ENCODE measurements at places on chromosomes 12 and 14. TPM values are rescaled to one million over a fixed set of nuclear protein-coding genes. Genes with fewer than 3 reads are reported as not detected.

- no peak for DNase-seq
Measured at GRCh38 chr12:67940780-67941243, 48.4 kb upstream of the IFNG-AS1 start.

- DNase-seq = no peak
Measured at GRCh38 chr14:99363051-99363450, 91.1 kb upstream of the BCL11B start.

GRCh38 chr14:32073537-32074189 lies 3.4 kb upstream of the ARHGAP5 start:
- DNase-seq = peak; percentile 78

DNA sequence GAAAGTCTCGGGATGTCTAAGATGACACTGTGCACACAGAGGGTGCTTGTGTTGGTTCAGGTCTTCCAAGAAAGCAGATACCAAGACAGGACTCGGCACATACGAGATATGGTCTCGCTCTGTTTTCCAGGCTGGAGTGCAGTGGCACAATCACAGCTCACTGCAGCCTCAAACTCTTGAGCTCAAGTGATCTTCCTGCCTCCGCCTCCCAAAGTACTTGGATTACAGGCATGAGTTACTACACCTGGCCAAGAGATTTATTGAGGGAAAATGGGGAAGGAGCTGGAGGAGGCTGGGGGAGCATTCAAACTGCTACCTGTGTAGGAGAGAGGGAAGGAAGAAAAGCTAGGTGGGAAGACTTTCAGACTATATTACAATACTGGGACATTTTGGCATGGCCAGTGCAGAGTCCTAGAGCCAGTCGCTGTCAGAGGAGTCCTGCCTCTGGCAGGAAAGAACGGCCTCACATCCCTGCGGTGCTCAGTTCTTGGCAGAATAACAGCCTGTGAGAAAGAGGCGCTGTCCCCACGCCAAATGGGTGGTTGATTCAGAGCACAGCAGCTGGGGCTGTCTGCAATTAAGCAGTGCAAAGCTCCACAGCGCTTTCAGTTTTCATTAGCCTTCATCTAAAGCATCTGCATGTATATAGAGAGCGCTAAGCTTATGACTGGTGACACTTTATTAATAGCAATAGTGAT lies 18.3 kb downstream of the SLC17A8 start:
- no peak for DNase-seq

GRCh38 chr12:71640316-71640715 lies 23.3 kb downstream of the ZFC3H1 start:
- DNase-seq = no peak

- DNase-seq = no peak
Measured at GRCh38 chr12:122843455-122843854, 8.2 kb downstream of the HIP1R start.

Gene GZMB
- total RNA-seq = not detected

GRCh38 chr12:33752854-33753253 lies 269.4 kb upstream of the ALG10 start:
- no peak for DNase-seq

GRCh38 chr12:100661300-100661951 lies 87.9 kb downstream of the GAS2L3 start:
- no peak for DNase-seq

- DNase-seq = no peak
Measured at GRCh38 chr12:118102070-118102469, 1.7 kb downstream of the VSIG10 start.

- no peak for DNase-seq
Measured at GRCh38 chr12:29589286-29589820, 91.9 kb upstream of the OVCH1 start.

Gene RIMKLB
- total RNA-seq = 30.1 TPM

DNA sequence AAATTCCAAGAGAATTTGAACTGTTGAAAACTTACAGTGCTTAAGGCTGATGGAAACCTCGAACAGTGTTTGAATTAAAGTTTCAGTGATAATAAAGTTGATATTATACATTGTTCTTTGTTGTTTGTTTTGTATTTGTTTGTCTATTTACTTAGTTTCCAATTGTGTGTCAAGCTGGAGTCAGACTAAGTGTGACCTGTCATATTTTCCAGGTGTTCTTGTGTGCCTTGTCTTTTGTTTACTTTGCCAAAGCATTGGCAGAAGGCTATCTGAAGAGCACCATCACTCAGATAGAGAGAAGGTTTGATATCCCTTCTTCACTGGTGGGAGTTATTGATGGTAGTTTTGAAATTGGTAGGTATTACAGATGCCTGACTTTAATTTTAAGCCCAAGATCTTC lies 6.0 kb downstream of the SLCO1C1 start:
- no peak for DNase-seq

GRCh38 chr14:97642631-97643030 lies 845.4 kb downstream of the VRK1 start:
- no peak for DNase-seq

GRCh38 chr14:58820032-58820431 lies 182.3 kb downstream of the DACT1 start:
- no peak for DNase-seq

DNA sequence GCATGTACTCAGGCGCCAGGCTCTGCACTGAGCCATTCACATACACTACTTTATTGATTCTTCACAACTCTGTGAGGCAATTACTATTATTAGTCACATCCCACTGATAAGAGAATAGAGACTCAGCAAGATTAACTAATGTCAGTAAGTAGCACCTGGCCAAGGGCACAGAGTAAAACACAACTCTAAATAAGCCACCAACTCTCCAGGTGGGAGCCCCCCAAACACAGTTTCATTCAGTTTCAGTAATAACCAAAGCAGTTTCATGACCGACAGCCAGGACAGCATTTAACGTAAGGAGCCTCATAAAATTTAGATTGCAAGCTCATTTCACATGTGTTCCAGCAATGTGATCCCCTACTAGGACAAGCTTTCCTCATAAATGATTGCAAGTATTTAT lies 323.1 kb upstream of the CCDC196 start:
- no peak for DNase-seq

- no peak for DNase-seq
Measured at GRCh38 chr12:59282999-59283398, 312.8 kb upstream of the SLC16A7 start.

DNA sequence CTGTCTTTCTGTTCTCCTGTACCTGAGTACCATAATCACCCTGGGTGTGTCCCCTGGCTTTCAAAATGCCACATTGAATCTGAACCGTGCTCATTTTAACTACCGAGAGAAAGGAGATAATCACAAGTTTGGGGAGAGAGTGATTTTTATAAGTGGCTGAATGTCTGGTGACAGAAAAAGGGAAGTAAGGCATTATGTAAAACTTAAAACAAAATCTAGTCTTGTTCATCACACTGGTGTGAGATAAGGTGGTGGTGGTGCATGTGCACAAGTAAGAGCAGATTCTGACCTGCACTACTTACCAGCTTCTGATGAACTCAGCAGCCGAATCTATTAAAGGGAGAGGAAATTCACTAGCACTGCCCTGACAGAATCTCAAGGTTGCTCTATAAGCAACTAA lies 56.3 kb downstream of the SPPL3 start:
- DNase-seq = no peak

- no peak for DNase-seq
Measured at GRCh38 chr12:69698054-69698453, 1.0 kb downstream of the BEST3 start.

Gene MIPOL1
- total RNA-seq = 12.3 TPM

DNA sequence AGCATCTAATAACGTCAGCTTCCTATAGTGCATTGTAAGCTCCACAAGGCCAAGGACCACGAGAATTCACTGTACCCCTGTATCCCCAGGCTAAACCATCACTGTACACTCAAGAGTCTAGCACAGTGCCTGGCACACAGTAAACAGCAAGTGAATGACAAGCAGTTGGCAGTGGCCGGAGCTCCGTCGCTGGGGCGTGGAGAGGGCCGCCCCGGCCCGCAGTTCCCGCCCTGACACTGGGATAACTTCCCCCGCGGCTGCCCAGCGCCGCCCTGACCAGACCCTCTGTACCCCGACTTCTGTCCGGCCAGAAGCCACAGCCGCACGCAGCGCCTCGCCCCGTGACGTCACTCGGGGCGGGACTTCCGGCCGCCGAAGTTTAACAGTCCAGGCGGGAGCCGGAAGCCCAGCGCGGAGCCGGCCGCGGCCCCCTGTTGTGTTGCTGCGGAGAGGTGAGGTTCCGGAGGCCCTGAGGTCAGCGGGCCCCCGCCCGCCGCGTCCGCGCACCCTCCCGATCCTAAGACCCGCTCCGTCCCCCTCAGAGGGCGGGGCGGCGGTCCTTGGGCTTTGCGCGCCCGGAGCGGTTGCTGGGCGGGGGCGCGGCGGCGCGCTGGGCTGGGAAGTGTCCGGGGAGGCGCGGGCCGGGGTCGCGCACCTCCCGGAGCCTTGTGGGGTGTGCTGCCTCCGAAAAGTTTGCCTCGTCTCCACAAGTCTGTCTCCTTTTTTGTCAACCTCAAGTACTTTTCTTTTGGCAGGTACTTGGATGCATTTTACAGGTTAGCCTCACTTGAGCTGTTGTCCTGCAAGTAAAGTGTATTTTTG lies at the start of gene NEDD1:
Gene NEDD1 (plus strand): TSS at position 409 of the 822 bp plus-strand sequence. CDS start 2,503 bp downstream, outside the sequence.
- DNase-seq = no peak

DNA sequence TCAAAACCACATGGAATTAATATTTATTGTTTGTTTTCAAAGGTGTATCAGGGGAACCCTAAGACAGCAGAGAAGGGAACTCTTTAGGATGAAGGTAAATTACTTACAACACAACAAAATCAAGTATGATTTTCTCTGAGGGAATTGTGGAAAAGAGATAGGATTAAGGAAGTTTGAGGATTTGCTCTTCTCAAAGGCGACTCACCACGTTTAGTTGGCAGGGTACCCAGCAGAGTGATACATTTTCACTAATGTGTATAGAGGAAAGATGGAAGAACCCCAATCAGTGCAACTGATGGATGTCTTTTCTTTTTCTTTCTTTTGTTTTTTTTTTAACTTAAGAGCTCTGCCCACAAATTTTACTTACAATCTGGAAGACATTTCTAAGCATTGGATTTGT lies 499.2 kb downstream of the CCER1 start:
- no peak for DNase-seq

- no peak for DNase-seq
Measured at GRCh38 chr14:73771848-73772638, 57.9 kb upstream of the PNMA1 start.

DNA sequence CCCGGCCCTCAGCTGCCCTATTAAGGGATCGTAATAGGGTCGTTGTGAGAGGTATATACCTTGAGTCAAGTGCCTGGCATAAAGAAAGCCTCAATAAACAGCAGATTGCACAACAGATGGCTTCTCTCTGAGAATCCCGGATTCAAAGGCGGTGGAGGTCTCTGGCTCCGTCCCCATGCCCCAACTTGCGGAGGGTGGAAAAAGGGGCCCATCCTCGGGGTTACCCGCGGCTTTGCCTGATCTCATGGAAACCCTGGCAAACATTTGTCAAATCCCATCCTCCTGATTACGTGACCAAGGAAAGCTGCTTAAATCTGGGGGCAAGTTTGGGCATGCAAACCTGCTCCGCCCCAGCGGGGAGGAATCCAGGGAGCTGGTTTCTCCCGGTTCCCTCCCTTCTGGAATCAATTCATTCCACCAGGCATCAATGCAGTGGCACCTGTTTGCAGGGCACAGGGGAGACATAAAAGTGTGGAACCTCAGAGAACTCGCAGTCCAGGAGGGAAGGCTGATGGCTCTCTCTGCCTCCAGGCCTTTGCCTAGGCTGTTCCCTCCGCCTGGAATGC lies 12.3 kb downstream of the TRPV4 start:
- no peak for DNase-seq

- no peak for DNase-seq
Measured at GRCh38 chr12:58347691-58348090, 406.3 kb downstream of the ATP23 start.

DNA sequence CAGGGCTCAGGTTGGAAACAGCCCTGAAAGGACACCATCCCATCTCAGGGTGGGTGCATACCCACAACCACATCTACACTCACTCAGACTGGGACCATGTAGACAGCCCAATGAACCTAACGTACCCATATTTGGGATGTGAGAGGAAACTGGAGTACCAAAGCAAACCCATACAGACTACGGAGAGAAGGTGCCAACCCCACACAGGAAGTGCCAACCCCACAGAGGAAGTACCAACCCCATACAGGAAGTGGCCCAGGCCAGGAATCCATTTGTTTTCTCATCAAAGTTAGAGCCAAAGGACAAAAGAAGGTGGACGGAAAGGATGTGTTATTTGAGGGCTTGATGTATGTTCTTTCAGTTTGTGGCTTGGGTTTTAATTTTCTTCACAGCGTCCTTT lies 19.5 kb upstream of the SPIC start:
- no peak for DNase-seq

DNA sequence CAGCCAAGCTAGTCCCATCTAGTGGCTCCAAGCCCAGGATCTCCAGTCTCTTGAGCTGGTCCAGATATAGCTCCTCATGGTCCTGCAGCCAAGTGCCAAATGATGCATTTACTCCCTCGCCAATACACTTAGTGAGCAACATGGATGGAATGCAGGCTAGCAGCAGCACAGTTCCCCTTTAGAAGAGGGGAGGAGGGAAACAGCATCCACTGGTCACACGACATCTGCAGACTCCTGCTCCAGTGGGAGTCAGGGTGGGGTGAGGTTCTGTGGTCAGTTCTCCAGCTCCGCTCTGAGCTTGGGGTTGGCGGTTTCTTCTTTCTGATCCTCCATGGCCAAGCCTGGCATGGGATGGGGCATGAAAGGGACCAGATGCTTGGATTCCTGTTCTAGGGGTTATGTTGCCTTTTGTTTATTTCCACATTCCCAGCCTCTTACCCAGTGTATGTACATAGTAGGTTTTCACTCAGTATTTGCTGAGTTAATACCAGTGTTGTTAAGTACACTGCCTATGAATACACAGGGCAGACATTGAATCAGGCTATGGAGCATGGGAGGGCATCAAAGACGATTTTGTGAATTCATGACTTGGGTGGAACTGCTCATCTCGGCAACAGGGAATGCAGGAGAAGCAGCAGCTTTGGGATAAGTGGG lies 57.3 kb downstream of the GALNT16 start:
- no peak for DNase-seq

DNA sequence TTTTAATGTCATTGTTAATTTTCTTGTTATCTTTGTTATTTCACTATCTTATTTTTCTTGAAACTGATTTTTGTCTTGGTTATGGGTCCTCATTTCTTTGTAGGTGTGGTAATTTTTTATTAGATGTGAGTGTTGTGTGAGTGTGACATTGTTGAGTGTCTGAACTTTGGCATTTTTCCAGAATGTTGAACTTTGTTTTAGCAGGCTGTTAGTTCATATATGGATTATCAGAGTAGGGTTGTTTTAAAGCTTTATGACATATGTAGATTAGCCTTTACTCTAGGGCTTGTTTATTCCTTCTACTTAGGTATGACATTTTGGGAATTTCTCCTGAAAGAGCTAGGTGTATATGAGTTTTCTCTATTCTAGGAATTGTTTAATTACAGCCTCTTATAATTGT lies 103.9 kb downstream of the ARID2 start:
- DNase-seq = no peak

DNA sequence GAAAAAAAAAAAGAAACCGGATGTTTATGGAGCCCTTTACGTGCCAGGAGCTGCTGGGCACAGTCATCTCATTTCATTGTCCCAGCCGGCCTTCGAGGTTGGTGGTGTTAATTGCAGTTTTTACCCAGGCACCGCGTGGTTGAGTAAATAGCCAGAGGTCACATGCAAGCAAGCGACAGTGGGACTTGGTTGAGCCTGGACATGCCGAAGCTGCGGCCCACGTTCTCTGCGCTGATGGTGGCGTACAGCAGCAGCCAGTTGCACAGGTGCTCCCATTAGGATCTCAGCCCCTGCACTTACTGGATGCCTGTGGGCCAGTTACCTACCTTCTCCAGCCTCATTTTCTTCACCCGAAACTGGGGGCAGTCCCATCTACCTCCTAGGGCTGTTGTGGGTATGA lies 54.0 kb downstream of the TSPAN9 start:
- no peak for DNase-seq
